ENCODE measurements at places on chromosomes 5 and 9.
A peak's percentile ranks its signal among the peaks of the same experiment; 100 is the strongest.

DNA sequence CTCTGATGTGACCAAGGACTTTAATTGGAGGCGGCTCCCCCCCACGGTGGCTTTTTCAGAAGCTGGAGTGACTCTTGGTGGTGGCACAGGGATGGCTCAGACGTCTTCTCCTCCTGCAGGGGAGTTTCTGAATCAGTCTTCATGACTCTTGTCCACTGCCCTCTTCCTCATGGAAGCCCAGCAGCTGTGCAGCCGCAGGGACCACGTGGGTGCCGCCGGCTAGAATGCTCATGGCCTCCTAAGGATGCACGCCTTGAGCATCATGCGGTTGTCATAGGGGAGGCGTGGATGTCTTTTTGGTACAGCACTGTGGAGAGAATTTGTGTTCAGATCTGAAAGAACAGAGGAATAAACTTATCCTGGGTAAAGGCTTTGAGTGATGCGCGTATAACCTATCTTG is 1.3 kb downstream of the TEX53 start:
- no peak for DNase-seq

- DNase-seq, result no peak
These were observed 233.2 kb downstream of the ROR2 start for GRCh38 chr9:91716815-91717214.

DNA sequence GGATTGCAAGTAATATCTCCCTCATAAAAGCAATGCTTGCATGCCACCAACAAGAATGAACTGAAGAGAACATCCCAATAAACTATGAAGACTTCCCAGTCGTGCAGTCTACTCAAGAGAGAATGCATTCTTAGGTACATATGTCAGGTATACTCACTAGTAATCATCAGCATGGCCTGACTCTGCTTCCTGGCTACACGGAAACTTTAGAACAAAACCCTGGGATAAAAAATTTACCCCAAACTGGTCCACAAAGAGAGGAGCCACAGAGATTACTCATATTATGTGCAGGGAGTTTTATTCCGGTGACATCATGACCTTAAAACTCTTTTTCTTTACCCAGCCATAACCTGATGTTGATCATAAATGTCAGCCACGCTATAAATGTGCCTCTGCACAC is 57.5 kb upstream of the PAPPA start:
- no peak for DNase-seq

GRCh38 chr9:8115570-8115969 is 316.0 kb upstream of the DMAC1 start:
- DNase-seq, result no peak

- no peak for DNase-seq
These were observed 31.3 kb downstream of the LHX6 start for GRCh38 chr9:122197426-122197825.

GRCh38 chr5:93532370-93532769 is 48.6 kb downstream of the NR2F1-AS1 start:
- peak; percentile 94 for DNase-seq

DNA sequence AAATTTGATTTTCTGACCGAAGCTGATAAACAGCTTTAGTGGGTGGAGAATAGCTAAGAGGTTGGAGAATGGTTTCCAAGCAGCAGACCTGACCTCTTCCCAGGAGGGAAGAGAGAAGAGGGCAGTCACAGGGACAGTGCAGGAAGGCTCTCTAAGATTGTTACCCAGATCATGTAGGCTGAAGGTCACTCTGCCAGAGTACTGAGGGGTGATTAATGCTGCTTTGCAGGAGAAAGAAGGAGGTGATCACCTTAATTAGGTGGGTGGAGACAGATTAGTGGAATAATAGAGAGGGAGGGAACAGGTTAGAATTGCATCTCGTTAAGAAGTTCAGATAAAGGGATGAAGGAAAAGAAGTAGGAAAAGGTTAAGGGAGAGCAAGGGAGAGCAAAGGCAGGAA is 440.5 kb downstream of the BRINP1 start:
- DNase-seq, result no peak

DNA sequence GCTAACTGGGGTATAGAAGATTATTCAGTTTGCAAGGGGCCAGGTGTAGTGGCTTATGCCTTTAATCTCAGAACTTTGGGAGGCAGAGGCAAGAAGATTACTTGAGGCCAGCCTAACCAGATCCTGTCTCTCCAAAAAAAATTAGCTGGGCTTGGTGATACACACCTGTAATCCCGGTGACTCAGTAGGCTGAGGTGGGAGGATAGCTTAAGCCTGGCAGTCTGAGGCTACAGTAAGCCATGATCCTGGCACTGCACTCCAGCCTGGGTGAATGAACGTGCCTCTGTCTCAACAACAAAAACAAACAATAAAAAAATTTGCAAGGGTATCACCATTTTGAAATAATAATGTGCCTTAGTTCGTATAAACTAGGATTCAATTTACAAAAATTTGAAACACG is 51.3 kb downstream of the BAAT start:
- no peak for DNase-seq

- no peak for DNase-seq
These were observed 84.5 kb downstream of the TMEM167A start for GRCh38 chr5:82992646-82993045.

GRCh38 chr5:103259705-103260355 is 1.3 kb downstream of the MACIR start:
- DNase-seq, result no peak

- no peak for DNase-seq
These were observed 132.8 kb upstream of the DPYSL3 start for GRCh38 chr5:147642666-147643065.

DNA sequence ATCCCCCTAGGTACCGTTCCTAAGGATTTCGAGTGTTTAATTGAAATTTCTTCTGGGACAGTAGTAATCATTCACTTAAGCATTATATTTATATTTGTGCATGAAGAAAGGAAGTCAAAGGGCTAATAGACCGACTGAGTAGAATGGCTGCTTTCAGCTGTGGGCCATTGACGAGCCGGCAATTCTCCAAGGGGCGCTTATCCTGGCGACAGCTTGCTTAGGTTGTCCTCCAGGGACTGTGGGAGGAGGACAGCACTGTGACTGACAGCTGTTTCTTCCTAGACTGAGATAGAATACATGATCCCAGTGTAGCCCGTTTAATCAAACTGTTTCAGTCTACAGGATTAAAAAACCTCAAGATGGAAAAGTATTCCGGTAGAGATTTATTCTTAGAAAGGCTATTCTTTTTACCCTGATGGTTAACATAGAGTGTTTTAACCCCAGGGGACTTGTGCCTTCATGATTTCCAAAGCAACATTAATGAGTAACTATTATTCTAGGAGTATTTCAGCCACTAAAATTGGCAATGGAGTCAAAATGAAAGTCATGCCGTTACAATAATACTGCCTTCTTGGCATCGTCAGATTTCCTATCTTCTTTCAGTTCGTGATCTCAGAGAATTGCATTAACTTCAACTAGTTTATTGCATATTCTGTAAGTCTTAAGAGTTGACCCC is 943.1 kb upstream of the WWC1 start:
- DNase-seq, result no peak

GRCh38 chr9:83267741-83268140 is 204.8 kb upstream of the RASEF start:
- DNase-seq, result no peak

GRCh38 chr5:62082370-62082801 is 223.6 kb upstream of the KIF2A start:
- no peak for DNase-seq

DNA sequence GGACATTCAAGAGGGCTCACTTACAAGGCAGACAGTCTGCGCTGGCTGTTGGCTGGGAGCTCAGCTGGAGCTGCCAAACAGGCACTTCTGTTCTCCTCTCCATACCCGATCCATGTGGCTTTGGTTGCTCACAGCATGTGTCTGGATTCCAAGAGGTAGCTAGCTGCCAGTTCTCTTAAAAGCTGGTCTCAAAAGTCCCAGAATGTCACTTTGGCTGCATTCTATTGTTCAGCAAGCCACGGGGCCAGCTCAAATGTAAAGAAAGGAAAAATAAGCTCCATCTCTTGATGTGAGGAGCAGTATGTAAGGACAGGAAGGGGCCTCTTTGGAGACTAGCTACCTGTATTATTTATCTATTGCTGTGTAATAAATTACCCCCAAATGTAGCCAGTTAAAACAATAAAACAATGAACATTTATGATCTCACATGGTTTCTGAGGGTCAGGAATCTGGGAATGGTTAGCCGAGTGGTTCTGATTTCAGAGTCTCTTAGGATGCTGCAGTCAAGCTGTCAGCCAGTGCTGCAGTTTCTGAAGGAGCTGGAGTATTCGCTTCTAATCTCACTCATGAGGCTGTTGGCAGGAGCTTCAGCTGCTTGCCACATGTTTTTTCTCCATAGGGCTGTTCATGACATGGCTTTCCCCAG is 112.7 kb upstream of the CLINT1 start:
- DNase-seq, result no peak

DNA sequence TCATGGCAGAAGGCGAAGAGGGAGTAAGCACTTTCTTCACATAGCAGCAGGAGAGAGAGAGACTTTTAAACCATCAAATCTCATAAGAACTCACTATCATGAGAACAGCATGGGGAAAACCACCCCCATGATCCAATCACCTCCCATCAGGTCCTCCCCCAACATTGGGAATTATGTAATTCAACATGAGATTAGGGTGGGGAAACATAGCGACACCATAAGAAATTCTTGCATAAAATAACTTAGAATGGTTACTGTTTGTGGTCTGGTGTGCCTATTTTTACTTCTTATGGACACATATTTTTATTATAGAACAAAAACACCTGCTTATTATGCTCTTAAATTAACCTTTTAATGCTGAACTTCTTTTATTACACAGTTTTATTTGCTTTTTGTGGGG is 298.1 kb downstream of the PJA2 start:
- no peak for DNase-seq

DNA sequence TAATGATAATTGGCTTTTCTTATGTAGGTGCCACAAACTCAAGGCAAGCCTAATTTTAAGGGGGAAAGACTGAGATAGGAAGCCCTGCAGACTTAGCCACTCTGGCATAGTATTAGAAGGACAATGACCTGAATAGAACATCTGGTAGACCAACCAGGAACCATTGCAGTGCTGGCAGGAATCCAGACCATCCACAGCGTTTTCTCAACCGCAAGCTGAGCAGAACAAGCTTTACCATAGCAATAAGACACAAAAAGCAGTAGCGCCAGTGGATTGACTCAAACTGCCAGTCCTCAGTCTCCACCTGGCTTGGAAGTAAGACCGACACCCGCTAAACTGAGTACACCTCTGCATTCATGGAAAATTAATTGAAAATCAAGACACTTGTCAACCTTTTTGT is 141.3 kb upstream of the LPAR1 start:
- DNase-seq, result no peak

DNA sequence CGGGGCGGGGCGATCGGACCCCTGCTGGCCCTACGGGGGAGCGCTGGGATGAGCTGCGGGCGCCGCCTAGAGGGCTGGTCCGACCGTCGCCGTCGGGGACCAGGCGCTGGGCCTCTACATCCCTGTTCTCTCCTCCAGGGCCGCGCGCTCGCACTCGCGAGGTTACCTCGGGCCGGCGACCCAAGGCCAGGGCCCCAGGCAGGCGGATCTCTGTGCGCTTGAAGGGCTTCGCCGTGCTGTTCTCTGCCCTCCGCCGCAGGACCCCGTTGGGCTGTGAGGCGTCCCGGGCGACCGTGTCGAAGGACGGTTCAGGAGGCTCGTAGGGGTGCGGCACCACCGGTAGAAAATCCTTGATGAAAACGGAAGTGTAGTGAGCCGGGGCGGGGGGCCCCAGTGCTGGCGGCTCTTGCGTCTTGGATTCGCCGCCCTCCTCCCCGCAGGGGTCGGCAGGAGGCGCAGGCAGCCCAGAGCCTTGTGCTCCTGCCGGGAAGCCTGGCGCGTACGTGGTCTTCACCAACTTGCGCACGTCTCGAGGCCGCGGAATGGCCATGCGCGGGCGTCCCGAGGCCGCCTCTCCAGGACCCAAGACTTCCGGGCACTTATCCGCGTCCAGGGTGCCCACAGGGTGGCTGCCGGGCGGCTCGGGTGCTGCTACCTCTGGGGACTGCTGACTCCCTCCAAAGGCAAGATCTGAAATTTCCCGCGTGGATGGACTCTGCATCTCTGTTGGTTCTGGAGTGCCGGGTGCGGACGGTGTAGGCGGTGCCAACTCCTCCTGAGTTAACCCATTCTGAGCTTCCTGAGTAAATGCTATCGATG is 2.0 kb downstream of the PROB1 start:
- DNase-seq, result no peak

GRCh38 chr9:106577121-106577520 is 285.8 kb upstream of the ZNF462 start:
- DNase-seq, result no peak

DNA sequence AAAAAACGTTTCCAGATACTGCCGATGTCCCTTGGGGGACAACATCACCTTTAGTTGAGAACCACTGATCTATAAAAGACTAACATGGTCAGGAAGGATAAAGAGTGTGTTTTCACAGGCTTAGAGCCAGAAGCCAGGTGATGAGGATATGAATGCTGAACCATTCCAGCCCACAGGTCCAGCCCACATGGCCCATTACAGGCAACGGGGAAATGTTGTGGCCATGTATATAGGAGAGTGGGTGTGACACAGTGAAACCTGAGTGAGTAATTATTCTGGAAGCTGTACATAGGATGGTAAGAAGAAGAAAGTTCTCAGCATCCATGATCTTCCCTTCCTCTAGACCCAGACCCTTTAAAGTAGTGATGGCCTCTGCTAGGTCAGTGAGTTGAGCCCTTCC is 56.0 kb upstream of the FOXI1 start:
- no peak for DNase-seq

DNA sequence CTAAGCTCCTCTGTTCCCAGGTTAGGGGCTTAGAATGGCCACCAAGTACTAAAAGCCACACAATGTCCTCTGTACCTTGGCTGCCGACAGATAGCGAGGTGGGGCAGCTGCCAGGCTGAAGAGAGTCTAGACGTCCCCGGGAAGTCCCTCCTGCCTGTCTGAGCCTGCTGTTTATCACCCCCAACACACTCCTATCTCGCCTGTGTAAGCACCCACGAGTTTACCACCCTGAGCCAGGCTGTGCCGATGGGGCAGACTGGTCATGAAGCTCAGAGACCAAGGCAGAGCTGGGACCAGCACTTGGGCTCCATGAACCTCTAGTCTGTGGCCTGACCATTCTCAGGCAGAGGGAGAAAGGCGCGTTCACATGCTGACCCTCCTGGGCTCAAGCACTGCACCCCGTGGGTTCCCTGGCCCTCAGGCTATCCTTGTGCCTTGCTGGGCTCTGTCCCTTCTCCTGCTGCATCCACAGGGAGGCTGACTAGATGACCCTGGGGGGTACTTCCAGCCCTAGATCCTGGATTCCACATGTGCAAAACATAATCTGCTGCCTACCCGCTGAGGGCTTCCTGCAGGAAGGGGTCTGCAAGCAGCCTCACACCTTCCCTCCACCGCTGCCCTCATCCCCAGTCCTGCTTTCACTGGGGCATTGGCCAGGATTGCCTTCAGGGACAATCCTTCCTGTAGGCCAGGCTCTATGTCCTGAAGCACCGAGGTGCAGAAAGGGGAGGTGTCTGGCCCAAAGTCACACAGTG is 18.6 kb upstream of the SLC25A51 start:
- DNase-seq, result no peak

DNA sequence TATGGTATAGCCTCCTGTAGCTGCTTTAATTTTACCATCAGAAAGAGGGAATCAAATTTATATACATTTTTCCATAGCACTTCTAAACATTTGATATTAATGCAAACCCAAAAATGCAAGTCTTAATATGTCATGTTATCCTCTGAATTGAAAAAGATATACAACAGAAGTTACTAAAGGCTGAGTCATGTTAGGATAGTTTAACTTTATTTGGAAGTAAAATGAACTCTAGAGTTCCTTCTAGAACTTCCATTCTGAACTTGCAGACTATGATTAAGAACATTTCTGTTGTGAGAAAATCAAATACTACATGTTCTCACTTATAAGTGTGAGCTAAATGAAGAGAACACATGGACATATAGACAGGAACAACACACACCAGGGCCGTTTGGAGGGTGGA is 317.3 kb upstream of the PRR16 start:
- DNase-seq, result no peak

GRCh38 chr5:121038438-121038837 is 574.3 kb downstream of the PRR16 start:
- no peak for DNase-seq

All from esophagus muscularis mucosa (tissue), 4 donors.